Stimulated activated CD8-positive, alpha-beta memory T cell treated with anti-CD3 and anti-CD28 coated beads, Interleukin-7, amount 100 ng/mL, for 1 hour (primary cell): ENCODE measurements at places on chromosomes 1 and 21.

DNA sequence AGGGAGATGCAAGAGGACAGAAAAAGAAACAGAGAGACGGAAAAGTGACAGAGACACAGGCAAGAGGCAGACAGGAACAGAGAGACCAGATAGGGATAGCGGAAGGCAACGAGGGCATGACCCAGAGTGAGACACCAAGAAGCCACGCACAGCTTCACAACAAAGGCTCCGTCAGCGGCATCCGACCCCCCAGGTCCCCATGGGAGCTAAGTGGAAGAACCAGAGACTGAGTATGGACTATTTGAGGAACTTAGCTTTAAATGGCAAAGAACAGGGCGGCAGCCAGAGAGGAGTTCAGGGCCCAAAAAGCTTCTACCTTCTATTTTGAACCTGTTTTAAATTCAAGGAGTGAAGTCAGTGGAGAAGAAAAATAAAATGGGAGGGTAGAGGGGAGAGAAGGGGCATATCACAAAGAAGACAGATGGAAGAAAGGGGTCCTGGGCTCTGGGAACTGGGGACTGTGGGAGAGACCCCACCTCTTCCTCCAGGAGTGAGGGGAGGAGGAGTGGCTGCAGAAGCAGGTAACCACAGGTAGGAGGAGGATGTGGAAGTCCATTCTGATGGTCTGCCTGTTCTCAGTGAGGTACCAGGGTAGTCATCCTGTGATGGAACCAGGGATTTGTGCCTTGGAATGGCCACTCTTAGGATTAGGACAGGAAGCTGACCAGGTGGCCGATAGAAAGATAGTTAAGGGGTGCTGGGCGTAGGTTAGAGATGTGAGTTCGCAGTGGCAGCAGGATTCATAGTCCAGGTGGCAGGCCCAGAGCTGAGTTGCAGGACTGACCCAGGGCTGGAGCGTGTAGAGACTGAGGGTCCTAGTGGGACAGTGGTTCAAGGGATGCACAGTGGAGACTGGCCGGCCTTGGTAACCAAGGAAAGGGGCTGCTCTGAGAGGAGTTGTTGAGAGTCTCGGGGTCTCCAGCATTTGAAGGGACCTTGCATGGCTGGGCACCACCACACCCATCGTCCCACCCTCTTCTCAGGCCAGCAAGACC is 37.7 kb downstream of the CSMD2 start:
- no peak for DNase-seq

- no peak for DNase-seq
Observed at GRCh38 chr1:10228528-10228927, 18.2 kb downstream of the KIF1B start.

GRCh38 chr1:67850611-67851075 is 17.4 kb upstream of the GNG12 start:
- no peak for DNase-seq

DNA sequence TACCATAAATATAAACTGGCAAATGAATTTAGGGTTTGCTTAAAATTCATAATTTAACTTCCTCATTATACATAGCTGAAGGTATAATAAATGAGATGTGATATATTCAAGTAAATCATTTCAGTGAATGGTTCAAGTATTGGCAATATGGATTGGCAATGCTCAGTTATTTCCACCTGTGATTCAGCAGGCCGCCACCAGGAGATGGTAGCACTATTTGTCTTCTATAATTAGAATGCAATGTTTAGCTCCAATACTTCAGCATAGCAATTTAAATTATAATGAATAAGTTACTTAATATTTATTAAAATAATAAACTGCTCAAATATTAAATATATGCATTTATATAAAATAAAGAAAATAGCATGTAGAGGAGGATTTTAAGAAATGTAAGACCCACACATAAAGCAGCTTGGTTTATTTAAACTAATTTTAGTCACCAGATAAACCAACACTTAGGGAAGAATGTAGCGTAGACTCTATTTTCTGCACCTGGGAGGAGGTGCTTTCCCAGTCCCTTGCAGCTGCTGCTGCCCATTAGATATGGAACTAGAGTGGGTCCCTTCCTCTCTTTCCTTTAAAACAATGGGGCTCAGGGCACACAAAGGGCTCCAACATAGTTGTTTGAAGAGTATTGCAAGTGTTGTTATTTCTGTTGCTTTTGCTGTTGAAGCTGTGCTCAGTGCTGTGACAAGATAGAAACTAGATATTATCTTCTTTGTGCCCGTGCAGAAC is 62.1 kb downstream of the PLPPR4 start:
- DNase-seq, result no peak

DNA sequence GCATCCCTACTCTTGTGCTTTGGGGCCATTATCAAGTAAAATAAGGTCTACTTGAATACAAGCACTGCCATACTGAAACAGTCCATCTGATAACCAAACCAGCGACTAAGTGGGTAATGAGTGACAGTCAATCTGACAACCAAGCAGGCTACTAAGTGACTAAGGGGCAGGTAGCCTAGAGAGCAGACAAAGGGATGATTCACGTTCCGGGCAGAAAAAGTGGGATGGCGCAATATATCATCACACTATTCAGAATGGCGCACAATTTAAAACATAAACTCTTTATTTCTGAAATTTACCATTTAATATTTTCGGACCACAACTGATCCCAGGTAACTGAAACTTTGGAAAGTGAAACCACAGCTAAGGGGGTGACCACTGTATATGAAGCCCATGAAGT is 17.7 kb downstream of the NGF start:
- DNase-seq, result no peak

- no peak for DNase-seq
Observed at GRCh38 chr1:202890392-202890791, 1.4 kb upstream of the RABIF start.

DNA sequence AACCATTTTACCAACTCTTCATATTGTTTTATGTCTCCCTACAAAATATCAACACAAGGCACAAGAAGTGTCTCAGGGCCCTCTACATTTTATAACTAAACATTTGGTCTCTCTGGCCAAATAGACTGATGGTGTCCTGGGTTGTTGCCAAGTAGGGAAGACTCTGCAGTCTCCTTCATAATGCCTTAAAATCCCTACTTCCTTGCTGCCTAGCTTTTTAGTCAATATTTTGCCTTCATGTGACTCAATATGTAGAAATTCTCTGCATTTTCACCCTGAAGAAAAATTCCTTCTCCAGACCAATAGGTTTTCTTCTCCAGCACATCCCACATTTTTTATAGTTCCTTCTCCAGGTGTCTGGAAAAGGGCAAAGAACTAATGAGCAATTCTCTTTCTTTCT is 72.6 kb upstream of the IPO9 start:
- no peak for DNase-seq

DNA sequence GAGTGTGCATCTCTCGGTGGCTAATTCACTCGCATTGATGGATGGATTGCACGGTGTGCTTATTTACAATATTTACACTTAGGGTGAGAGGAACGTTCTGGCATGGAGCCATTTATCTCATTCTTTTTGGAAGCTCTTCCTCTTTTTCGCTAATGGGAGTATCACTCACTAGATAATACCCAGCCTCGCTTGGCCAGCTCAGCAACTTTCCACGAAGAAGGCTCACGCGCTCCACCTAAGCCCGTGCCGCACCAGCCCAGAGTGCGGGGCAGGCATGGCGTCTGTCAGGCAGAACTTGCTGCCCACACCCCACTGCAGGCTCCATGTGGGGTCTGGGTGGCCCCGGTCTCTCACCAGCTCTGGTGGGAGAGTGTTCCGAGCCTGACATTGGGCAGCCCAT is 484.9 kb downstream of the NPHP4 start:
- DNase-seq, result no peak

- no peak for DNase-seq
Observed at GRCh38 chr1:18309552-18310155, 171.1 kb upstream of the KLHDC7A start.

- DNase-seq, result no peak
Observed at GRCh38 chr1:47557066-47557465, 119.2 kb downstream of the FOXD2 start.

- DNase-seq, result no peak
Observed at GRCh38 chr1:77605246-77606026, 77.0 kb downstream of the ZZZ3 start.

GRCh38 chr1:23651069-23651808 is 40.4 kb upstream of the RPL11 start:
- DNase-seq, result no peak

DNA sequence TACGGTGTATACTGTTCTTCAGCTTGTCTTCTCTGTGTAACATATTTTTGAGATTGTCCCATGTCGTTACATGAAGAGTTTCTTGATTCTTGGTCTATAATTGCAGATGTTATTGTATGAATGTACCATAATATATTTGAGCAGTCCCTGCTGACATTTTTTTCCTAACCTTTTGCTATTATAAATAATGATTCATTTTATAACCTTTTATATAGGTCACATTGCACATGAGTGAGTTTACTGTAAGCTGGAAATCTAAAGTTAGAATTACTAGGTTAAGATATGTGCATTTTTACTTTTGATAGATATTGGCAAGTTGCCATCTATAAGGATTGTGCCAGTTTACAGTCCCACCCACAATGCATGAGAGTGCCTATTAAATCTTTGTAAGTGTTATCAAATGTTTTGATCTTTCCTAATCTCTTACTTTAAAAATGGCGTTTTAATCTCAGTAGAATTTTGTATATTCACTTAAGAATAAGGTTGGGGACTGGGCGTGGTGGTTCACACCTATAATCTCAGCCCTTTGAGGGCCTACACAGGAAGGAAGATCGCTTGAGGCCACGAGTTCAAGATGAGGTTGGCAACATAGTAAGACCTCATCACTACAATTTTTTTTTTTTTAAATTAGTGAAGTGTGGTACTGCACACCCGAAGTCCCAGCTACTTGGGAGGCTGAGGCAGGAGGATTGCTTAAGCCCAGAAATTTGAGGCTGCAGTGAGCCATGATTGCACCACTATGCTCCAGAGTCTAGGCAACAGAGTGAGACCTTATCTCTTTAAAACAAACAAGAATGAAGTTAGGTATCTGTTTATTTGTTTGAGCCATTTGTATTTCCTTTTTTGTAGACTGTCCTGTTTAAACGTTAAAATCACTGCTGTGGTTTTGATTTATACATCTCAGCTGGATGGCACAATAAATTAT is 36.5 kb downstream of the ZMYM1 start:
- no peak for DNase-seq

GRCh38 chr1:1067860-1068516 is 6.1 kb downstream of the RNF223 start:
- no peak for DNase-seq
